ENCODE measurements at places on chromosomes 2 and 18.

DNA sequence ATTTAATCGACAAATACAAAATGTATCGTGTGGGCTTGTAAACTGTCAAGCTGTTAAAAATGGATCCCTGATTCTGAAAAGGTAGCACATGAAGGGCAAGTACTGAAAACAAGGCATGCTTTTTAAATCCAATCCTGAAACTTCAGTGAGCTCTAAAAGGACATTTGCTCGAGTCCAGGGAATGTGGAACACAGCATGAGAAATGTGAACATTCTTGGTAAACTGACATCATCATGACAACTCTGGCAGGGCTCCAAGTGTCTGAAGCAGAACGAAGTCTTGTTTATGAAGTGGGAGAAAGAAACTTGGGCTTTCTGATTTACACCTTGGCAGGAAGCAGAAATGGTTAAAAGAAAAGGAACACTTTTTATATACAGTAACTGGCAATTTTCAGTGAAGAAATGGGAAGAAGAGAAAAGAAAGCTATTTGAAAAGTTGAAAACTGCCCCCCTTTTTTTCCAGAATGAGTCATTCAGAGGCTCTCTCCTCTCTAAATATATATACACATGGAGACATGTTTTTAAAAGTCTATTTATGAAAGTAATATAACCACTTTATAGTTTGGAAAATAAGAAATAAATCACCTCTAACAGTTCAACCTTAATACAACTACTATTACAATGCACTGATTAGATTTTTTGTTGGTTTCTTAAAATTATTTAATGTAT, 120.8 kb downstream of the GAREM1 start:
- peak; percentile 9 for DNase-seq

- no peak for DNase-seq
Measured at GRCh38 chr18:51171223-51171622, 26.3 kb downstream of the MEX3C start.

DNA sequence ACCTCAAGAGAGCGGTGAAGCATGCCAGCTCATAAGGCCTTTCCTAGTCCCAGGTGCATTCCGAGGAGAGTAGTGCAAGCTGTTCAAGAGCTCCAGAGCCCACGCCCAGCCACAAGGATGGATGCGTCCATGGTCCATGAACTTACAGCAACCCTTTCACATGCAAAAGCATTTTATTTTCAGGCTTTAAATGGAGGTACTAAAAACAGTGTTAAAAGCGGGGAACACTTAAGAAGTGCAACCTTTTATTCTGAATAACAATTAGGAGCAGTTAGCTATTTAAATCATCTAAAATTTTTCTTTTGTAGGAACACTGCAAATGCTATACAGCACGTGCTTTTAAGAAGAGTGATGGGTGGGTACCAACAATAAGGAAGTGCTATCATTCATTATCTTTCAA, 33.8 kb downstream of the POU3F3 start:
- no peak for DNase-seq

DNA sequence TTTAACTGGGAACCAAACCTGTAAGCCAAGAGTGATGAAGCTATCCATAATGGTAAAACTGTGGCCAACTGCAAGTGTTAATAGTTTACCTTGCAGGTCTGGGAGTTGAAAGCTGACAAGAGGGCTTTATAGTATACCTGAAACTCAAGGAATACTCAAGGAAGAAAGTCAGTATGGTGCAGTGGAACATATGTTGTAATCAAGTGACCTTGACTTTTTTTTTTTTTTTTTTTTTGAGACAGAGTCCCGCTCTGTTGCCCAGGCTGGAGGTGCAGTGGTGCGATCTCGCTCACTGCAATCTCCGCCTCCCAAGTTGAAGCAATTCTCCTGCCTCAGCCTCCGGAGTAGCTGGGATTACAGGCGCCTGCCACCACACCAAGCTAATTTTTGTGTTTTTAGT, 27.6 kb downstream of the VIL1 start:
- DNase-seq, result no peak

DNA sequence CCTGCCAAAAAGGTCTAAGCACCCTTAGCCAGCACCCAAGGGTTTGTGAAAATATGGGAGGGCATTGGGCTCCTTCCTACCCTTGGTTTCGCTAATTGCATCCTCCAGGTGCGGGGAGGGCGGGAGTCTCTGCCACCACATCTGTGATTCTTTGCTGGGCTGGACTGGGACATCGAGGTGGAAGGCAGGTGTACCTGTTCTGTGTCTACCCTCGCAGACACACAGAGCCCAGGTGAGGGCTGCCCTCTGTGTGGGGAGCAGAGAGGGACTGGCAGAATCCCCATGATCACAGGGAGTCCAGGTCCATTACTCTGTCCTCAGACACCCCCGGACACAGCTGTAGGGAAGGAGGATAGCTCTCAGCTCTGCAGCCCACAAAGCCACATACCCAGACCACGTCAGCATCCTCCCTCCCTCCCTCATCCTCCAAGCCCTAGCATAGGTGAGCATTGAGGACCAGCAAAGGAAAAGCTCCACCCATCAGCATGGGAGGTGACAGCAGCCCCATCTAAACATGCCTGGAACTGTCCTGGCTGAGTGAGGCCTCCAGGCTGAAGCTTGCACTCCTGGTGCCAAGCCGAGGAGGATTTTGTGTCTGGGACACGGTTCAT, 49.8 kb downstream of the PLB1 start:
- DNase-seq, result no peak

GRCh38 chr2:1593371-1594122, 150.8 kb downstream of the PXDN start:
- DNase-seq, result peak; percentile 89

DNA sequence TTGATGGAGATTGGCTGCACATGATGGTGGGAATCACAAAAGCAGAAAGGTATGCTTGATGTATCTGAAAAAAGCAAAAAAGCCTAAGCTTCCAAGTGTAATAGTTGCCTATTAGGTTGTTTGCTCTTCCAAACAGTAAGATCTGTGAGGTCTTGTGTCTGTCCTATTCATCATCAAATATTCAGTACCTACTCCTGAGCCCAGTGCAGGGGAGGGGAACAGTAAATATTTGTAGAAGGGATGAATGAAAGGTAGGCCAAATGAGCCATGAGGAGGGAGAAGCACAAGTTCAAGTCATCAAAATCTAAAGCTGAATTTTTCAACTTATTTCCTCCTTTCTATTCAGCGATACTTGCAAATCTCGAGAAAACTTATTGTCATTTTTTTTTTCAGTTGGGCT, 153.2 kb upstream of the ETAA1 start:
- no peak for DNase-seq

DNA sequence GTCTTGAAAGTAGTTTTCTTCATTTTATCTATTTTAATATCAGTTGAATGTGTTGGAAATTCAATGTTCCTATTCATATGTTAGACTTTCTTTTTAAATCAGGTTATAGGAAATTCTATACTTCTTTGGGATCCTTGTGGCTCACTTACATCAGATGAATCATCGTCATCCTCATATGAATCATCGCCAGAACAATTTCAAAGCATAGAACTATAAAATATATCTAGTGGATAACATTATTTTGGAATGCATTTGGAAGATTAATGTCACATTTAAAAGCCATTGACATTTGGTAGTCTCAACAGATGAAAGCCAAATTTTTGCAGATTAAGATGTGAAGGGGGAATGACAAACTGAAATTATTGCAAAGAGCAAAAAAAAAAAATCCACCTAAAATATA, 94.1 kb downstream of the FAM161A start:
- DNase-seq, result no peak

DNA sequence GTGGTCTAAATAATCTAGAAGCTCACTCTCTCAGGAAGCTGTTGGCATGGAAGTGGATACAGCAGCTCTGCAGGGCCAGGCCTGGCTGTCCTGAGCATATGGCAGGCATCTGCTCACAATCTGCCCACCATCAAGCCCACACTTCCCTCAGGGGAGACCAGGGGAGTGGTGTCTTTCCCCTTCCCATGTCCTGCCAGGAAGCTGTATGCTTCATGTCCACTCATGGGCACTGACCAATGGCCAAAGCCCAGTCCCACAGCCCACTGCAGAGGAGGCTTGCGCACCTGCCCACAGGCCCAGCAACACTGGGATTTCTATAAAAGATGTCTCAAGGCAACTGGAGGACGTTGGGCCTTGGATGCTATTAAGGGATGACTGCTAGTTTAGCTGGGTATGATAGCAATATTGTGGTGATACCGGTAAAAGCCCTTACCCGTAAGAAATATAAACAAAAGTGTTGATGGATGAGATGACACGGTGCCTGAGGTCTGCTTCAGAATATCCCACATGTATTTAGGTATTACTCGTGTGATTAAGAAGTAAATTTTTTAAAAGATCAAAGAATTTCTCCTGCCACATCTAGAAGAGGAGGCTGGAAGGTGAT, 106.7 kb upstream of the CTDP1 start:
- no peak for DNase-seq

GRCh38 chr2:201183365-201183727, 405 bp downstream of the CASP10 start:
- DNase-seq, result no peak

GRCh38 chr2:138500592-138501424, 762 bp upstream of the SPOPL start:
- no peak for DNase-seq

- DNase-seq, result no peak
Measured at GRCh38 chr2:82853299-82853698, 1605.8 kb downstream of the SUCLG1 start.

GRCh38 chr2:232568161-232568560, 17.7 kb downstream of the EIF4E2 start:
- no peak for DNase-seq

Data from COR-L47 (cell line).